GM20000 (cell line): ENCODE measurements at places on chromosomes 3 and 15.

DNA sequence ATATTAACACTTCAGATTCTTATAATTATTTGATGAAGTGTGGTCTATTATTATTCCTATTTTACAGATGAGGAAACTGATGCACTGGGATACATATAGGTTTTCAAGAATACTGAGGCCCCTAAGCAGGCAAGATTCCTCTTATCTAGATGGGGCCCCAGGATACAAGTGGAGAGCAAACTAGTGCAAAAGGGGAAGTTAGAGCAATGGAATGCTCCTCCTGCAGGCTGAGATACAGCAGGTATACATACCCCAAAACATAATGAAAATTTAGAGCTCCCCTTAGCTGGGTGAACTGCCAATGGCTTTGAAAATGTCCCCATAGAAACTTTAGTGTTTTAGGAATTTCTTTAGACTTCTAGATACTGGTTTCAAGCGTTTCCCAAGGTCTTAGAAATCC lies 247.1 kb downstream of the CHST2 start:
- DNase-seq, result no peak

- DNase-seq, result no peak
These were observed 755.8 kb downstream of the ROBO1 start for GRCh38 chr3:79011821-79012529.

DNA sequence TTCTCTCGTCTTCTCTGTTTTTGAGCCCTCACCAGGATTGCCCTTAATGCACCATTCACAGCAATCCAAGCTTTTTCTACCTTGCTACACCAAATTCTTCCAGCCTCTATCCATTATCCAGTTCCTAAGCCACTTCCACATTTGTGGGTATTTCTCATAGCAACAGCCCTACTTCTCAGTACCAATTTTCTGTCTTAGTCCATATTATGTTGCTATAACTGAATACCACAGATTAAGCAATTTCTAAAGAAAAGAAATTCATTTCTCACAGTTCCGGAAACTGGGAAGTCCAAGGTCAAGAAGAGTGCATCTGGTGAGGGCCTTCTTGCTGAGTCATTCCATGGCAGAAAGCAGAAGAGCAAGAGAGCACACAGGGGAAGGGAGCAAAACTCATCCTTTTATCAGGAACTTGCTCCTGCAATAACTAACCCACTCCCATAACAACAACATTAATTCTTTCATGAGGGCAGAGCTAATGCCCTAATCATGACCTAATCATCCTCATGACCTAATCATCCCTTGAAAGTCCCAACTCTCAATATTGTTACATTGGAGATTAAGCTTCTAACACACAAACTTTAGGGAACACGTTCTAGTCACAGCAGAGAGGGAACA lies 9.7 kb upstream of the EIF1B start:
- no peak for DNase-seq

DNA sequence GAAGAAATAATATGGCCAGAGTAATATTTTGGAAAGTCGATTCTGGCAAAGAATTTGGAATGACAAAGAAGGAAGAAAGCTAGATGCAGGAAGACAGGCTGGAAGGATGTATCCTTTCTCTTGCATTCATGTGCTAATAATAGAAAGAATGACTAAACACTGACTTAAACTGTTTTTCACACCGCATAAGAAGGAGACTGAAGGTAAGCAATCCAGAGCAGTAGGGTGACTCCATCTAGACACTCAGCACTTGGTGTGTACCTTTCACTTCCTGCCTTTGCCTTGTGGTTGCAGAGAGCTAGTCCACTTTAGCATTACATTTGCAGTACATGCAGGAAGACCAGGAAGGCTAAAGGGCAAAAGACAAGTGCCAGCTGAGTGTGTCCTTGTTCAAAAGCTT lies 234.6 kb downstream of the RBMS3 start:
- no peak for DNase-seq

DNA sequence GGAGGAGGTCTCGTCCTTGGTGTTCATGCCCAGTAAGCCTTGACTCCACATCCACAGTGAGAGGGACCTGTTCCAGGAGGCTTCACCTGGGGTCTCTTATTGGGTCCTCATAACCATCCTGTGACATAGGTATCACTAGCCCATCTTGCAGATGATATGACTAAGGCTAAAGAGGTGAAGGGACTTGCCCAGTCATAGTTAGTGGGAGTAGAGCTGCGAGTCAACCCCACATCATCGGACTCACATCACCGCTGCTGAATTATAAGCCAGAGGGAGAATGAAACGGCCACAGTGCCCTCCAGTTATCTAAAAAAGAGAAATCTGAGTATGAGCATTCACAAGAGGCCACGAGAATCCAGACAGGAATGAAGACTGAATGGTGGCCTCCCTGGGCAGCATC lies 66.0 kb downstream of the MESD start:
- DNase-seq, result no peak

- DNase-seq, result no peak
These were observed 43.8 kb upstream of the FGD5 start for GRCh38 chr3:14775011-14775410.

DNA sequence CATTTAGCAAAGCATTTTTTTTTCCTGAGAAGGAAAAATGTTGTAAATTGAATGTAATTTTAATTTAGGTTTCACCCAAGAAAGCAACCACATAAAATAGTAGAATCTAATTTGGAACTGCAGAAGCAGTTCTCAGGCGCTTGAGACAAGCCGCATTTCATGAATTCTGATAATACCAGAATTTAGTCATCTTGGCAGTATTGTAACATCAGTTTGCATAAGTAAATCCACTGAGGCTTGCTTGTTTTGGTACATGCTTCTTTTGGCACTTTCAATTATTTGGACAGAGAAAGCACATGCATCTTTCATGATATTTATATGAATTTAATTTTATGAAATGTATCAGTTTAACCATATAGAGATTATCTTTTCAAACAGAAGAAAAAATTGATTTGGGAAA lies 389.7 kb upstream of the ROBO1 start:
- no peak for DNase-seq

GRCh38 chr15:69018951-69019350 lies 4.5 kb downstream of the NOX5 start:
- DNase-seq, result no peak
